ENCODE measurements at places on chromosomes 4 and X.

GRCh38 chr4:179664430-179665027 lies 2222.3 kb upstream of the AGA start:
- DNase-seq = no peak

- no peak for DNase-seq
These were observed 250.8 kb downstream of the ARHGAP24 start for GRCh38 chr4:85725721-85726170.

- no peak for DNase-seq
These were observed 1060.2 kb downstream of the TECRL start for GRCh38 chr4:63348735-63349673.

DNA sequence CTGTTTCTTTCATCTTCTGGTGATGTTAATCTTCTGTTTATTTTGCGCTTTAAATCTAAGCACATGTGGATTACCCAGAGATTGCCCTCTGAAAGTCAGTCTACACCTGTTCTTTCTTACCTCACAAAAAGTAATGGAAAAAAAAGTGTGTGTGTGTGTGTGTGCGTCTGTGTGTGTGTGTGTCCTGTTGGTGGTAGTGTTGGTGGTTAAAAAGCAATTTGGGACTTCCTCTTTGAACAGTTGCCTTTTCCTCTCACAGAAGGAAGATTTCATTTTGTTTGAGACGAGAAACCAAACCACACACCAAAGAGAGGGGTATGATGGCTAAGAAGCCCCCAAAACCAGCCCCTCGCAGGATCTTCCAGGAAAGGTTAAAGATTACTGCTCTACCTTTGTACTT lies at the start of gene STAP1:
TSS of gene STAP1 (plus strand) at position 235 of the 400 bp plus-strand sequence. CDS start at position 318, 83 bp downstream.
- no peak for DNase-seq

GRCh38 chrX:78710171-78710570 lies 37.3 kb upstream of the LPAR4 start:
- DNase-seq = no peak

- no peak for DNase-seq
These were observed 104.1 kb downstream of the PALLD start for GRCh38 chr4:168600796-168601583.

- no peak for DNase-seq
These were observed 236.9 kb upstream of the CTSO start for GRCh38 chr4:156190615-156191014.

- no peak for DNase-seq
These were observed 197.6 kb downstream of the ANTXR2 start for GRCh38 chr4:79875344-79875899.

- DNase-seq = no peak
These were observed 12.9 kb downstream of the DCK start for GRCh38 chr4:71006203-71006907.

DNA sequence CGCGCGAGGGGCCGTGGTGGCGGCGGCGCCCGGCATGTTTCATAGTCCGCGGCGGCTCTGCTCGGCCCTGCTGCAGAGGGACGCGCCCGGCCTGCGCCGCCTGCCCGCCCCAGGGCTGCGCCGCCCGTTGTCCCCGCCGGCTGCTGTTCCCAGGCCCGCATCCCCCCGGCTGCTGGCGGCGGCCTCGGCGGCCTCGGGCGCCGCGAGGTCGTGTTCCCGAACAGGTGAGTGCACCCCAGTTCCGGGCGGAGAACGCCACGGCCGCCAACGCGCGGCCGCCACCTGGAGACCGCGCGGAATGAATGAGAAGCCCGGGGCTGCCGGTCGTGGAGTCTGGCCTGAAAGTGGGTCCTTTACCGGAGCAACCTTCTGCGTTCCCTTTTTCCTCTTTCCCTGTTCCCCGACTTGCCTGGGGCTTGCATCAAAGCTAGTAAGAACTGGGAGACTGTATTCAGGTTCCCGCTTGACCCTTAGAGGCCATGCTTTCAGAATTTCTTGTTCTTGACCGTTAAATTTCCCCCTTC lies 429 bp downstream of the NOCT start:
- no peak for DNase-seq

GRCh38 chr4:2072971-2073807 lies 14.1 kb downstream of the NAT8L start:
- DNase-seq = no peak

GRCh38 chr4:121227341-121227792 lies 63.2 kb upstream of the TNIP3 start:
- DNase-seq = no peak

GRCh38 chr4:128832243-128832625 lies 22.7 kb downstream of the JADE1 start:
- DNase-seq = no peak

DNA sequence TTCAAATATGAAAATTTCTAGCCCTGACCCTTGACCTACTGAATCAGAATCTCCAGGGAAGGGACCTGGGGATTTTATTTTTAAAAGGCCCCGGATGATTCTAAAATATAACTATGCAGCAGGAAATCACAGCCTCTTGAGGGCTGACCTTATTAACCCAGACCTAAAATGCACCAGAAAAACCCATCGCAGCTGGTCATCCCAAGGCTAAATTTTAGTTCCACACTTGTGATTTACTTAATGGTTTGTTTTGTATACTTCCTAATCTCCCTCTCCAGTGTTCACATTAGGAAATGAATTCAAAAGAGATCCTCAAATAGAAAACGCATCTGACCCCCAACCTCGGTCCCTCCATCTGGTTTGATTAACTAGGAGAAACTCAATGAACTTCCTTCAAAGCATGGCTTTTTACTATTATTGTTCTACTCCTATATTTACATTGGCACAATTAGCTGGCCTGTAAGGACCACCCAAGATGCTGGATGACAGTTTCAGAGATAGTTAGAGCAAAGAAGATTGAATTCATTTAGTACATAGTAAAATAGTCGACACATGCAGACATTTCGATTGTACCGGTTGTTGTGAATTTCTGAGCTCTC lies 147.8 kb upstream of the MED14 start:
- DNase-seq = no peak

- DNase-seq = no peak
These were observed 42.5 kb downstream of the MAMLD1 start for GRCh38 chrX:150405576-150405975.

- no peak for DNase-seq
These were observed 43.7 kb upstream of the FRMD7 start for GRCh38 chrX:132171478-132171877.

GRCh38 chr4:174274436-174274835 lies 9.0 kb downstream of the FBXO8 start:
- DNase-seq = no peak

- no peak for DNase-seq
These were observed 37.1 kb upstream of the INPP4B start for GRCh38 chr4:142883040-142883832.

DNA sequence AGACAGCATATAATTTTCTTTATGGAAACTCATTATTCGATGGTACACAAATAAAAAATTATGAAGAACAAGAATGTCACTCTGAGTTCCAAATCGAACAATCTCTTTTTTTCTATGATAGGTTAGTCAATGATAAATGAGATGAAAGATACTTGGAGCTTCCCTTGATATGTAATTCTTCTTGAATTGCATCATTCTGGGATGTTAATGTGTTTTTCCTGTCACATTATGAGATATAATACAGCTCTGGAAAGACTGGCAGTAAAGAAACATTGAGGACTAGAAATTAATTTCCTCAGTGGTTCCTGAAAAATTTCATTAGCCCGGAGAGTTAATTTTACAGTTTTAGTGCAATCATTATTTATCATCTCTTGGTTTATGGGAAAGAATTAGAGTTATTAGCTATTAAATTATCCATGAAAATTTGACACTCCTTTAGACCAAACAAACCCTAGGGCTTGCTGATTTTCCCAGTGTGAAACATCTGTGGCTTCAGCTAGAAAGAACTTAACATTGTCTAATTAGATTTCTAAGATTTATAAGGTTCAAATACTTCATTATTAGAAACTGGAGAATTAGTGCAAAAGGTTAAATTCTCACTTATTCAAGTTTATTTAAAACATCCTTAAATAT lies 1546.6 kb upstream of the TENM3 start:
- no peak for DNase-seq

GRCh38 chrX:22093550-22093949 lies 61.4 kb downstream of the PHEX start:
- no peak for DNase-seq

GRCh38 chrX:43656005-43656494 lies at the start of gene MAOA:
MAOA (plus strand) TSS chrX:43656299; CDS start chrX:43656342, 43 bp downstream.
- no peak for DNase-seq

GRCh38 chr4:25299476-25300203 lies 12.9 kb upstream of the ZCCHC4 start:
- no peak for DNase-seq

Measured in stimulated activated CD8-positive, alpha-beta memory T cell treated with anti-CD3 and anti-CD28 coated beads, Interleukin-12 subunit alpha, Interleukin-12 subunit beta, amount 100 ng/mL, for 1 hour (primary cell).